ENCODE measurements at places on chromosomes 12 and 14. TPM values are rescaled to one million over a fixed set of nuclear protein-coding genes. Genes with fewer than 3 reads are reported as not detected.

DNA sequence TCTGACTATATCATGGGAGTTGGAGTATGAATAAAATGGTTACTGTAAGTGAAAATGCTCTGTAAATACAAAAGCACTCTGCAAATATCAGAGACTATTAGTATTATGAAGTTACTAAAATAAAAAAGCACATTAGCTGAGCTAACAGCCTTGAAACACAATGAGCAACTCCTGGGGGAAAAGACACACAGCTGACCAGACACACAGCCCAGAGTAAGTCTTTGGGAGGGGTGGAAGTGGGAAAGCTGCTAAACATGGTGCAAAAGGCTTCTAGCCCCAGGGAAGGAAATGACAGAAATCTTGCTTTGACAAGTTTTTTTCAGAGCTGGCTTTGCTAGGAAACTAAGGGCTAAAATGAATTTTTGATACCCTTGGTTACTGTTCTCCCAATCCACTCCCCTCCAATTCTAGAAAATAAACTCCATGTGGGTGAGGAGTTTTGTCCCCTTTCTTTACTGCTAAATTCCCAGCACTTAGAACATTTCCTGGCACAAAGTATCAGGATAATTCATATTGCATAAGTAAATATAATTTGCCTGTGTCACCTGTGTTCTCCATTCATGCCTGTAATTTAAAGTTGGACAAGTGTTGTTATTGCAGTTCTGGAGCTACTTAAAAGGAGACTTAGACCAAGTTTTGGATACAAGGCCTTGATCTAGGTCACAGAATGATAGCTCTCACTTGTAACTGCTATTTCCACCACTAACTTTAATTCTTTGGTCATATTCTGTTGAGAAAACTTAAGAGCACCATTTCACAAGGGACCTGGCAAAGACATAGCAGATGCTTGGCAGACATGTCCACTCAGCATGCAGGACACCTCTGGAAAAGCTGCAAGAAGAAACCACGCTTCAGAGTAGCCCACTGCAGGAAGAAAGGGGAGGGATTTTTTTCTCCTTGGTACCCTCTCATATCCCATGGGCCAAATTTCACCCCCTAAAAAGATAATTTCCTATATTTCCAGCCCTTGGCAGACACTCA, 19.0 kb upstream of the RAB3IP start:
- no peak for DNase-seq

GRCh38 chr12:124852911-124853427, 10.7 kb downstream of the SCARB1 start:
- no peak for DNase-seq

DNA sequence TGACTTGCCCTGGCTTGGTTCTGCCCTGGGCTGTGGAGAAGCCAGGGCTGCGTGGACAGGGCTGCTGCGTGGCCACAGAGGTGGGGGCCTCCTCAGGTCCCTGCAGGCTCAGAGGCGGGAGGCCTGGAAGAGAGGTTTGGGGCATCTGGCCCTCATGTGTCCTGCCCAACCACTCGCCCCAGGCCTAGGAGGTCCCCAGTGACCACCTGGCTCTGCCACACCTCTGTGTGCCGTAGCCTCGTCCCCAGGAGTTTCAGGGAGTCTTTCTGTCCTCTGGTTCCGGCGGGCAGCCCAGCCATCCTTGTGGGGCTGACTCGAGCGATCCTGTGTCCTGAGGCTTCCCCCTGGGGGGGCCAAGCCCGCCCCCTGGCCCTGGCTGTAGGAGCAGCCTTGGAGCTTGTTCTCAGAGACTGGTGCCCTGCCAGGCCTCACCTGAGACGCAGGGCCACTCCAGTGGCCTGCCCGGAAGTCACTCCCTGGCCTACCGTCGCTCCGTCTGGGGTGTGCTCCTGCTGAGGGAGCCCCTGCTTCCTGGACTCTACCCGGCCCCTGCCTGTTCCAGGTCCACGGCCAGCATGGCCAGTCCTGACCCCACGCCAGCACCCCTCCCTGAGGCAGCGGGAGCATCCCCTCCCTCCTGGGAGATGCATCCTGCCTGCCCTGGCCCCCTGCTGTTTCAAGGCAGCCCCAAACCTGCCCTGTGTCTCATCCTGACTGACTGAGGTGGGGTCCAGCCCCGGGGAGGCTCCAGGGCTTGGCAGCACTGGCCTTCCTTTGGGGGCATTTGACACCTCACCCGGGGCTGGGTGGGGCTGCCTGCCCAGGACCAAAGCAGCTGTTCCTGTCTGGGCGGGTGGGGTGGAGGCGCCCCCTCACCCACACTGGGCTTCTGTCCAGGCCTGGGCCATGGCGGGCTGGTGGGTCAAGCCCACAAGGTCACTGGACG, 13.9 kb downstream of the ASPG start:
- DNase-seq: no peak

The ERP27 gene
- total RNA-seq: not detected

The TAS2R42 gene
- total RNA-seq: not detected

All from tibial nerve (tissue), 4 donors.